Activated naive CD8-positive, alpha-beta T cell treated with anti-CD3 and anti-CD28 coated beads for 36 hours (primary cell): ENCODE measurements at places on chromosomes 5 and 9. TPM values are rescaled to one million over a fixed set of nuclear protein-coding genes. Genes with fewer than 3 reads are reported as not detected.

Gene TEX48
- 0.70 TPM for total RNA-seq

Gene WNK2
- 0.88 TPM for total RNA-seq

- peaks cover 29% of the 10 kb centered on the region for H3K4me1 ChIP-seq
- H3K4me3 ChIP-seq = no peak overlapping the region
- H3K27ac ChIP-seq = no peak overlapping the region
- no peak for DNase-seq
- H3K36me3 ChIP-seq = no peaks in the 10 kb centered on the region
- H3K27me3 ChIP-seq = no peaks in the 10 kb centered on the region
These were observed 1.8 kb upstream of the AMACR start for GRCh38 chr5:34009610-34010009.

GRCh38 chr5:172493906-172494305, 39.6 kb upstream of the SH3PXD2B start:
- no peaks in the 10 kb centered on the region for H3K27me3 ChIP-seq
- H3K36me3 ChIP-seq = no peaks in the 10 kb centered on the region
- H3K4me3 ChIP-seq = no peak overlapping the region
- DNase-seq = no peak

GRCh38 chr9:68697851-68698250, 7.2 kb upstream of the PIP5K1B start:
- no peaks in the 10 kb centered on the region for H3K4me1 ChIP-seq
- no peak for DNase-seq
- no peaks in the 10 kb centered on the region for H3K36me3 ChIP-seq
- no peak overlapping the region for H3K27ac ChIP-seq
- peaks cover 85% of the 10 kb centered on the region for H3K27me3 ChIP-seq

GRCh38 chr9:85742597-85742936, 813 bp upstream of the AGTPBP1 start:
- H3K27me3 ChIP-seq = no peaks in the 10 kb centered on the region
- no peaks in the 10 kb centered on the region for H3K36me3 ChIP-seq
- H3K4me1 ChIP-seq = peaks cover 32% of the 10 kb centered on the region
- DNase-seq = no peak
- peak overlapping the region; percentile 84 for H3K4me3 ChIP-seq
